ENCODE measurements at places on chromosomes 5 and 9.

- DNase-seq: peak; percentile 25
Measured at GRCh38 chr5:170603578-170604565, 100.1 kb downstream of the KCNIP1 start.

DNA sequence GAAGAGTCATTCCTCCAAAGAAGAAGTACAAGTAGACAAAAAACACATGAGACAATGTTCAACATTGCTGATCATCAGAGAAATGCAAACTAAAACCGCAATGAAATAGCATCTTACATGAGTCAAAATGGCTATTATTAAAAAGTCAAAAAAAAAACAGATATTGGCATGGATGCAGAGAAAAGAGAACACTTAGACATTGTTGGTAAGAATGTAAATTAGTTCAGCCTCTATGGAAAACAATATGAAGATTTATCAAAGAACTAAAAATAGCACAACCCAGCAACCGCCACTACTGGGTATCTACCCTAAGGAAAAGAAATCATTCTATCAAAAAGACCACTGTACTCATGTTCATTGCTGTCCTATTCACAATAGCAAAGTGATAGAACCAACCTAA, 157.5 kb downstream of the CHSY3 start:
- DNase-seq: no peak

DNA sequence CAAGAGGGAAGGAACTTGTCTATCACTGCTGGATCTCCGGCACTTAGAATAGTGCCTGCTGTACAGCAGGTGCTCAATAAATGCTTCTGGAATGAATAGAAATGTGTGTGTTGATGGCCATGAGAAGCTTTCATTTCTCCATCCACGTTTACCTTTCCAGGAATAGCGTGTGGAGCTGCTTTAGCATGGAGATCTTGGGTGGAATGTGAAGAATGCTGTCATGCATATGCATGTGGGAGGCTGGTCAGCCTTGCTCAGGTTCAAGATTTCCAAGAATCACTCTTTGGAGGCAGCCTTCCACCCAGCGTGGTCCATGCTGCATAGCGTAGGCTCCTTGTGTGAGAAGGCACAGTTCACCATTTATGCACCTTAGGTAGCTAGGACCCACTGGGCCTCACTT, 19.2 kb downstream of the COL15A1 start:
- no peak for DNase-seq

DNA sequence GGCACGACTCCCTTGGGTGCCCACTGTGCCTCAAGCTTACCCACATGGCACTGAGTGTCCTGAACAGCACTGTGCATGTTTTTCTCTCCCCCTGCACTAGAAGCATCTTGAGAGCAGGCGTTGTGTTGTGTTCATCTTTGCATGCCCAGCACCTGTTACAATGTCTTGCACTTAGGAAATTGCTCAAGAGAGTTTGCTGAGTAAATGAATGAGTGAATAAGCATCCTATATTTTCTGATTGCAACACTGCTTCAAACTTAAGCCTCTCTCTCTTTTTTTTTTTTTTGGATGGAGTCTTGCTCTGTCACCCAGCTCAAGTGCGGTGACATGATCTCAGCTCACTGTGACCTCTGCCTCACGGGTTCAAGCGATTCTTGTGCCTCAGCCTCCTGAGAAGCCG, 94.5 kb downstream of the LMNB1 start:
- DNase-seq: no peak

DNA sequence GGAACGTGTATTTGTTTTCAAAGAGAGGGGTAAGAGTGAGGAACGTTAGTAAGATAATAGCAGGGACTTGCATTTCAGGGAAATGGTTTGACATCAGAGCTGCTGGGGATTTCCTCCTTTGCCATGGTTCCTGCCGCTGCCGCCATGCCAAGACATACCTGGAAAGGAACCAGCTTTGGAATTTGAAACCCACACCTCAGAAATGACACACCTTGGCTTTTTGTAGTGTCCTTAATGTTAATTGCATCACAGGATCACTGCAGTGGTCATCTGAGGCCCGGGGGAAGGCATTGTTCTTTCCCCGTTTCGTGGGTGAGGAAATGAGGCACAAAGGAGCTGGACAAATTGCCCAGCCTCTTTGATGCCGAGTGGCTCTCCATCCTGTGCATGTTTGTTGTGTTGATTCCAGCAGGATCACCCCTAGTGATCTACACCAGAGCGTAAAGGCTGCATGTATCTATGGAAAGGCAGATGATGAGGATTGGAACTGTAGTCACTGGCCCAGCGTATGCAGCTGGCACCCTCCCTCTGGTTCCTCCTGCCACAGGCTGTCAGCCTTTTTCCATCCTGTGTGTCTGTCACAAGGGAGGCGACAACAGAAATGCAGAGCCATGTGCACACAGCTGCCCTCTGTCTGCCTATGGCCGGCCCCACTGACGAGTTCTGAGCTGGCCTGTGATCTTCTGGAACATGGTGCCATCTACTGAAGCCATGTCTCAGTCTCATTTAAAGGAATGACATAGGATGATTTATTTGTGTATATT, 37.8 kb downstream of the SLC46A2 start:
- DNase-seq: no peak
